ENCODE measurements at places on chromosomes 4 and X.

- DNase-seq: no peak
These were observed 115.0 kb upstream of the TBL1X start for GRCh38 chrX:9349572-9350494.

DNA sequence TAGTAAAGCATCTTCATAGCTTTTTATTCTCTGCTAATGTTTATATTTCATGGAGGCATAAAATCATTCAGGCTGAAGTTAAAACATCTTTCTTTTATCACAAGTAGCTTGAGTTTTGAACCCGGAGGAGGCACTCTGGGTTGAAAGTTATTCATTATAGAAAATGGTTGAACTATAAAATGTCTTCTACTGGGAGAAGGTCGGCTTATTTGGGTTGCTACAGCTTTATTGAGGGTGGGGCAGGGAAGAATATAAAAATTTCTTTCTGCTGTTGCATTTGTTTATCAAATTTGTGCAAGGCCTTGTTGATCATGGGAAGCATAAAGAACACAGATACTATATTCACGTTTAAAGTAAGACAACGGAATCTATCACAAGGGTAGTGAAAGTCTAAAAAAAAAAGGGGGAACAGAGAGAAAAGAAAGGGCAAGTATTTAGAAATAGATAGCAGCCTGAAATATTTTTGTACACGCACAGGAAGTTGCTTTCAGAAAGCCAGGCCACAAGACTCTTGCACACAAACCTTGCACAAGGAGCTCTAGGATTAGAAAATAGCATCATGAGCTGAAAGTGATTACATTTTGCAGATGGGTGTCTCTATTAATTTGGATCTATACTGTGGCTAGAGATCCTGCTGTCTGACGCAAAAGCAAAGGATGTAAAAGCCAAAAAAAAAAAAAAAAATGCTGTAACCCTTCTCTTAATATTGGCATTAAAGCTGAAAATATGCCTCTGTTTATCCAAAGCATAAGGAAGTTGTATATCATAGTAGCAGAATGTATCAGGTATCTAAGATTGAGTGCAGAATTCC, 37.2 kb upstream of the FAM9C start:
- peak; percentile 65 for DNase-seq

DNA sequence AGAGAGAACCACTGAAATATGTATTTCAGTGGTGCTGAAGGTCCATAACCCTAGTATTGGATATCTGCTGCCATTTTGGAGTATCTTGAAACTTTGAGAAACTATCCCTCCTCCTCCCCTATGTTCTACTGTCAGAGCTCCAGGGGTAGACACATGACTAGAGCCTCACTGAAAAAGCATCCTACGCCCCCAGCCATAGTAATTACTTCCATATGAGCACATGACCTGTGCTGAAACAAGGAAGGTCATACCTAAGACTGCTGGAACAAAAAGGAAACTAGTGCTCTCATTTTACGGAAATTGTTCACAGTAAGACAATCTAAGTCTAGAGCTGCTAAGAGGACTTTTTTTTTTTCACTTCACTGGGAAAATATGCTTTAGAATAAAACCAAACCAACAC, 42.0 kb upstream of the MAPK10 start:
- DNase-seq: no peak

GRCh38 chr4:77193511-77194102, 36.6 kb downstream of the CCNG2 start:
- peak; percentile 87 for DNase-seq

GRCh38 chr4:32569861-32570260, 1849.7 kb downstream of the PCDH7 start:
- DNase-seq: peak; percentile 14

GRCh38 chrX:40278340-40279090, 180.8 kb upstream of the BCOR start:
- DNase-seq: no peak

DNA sequence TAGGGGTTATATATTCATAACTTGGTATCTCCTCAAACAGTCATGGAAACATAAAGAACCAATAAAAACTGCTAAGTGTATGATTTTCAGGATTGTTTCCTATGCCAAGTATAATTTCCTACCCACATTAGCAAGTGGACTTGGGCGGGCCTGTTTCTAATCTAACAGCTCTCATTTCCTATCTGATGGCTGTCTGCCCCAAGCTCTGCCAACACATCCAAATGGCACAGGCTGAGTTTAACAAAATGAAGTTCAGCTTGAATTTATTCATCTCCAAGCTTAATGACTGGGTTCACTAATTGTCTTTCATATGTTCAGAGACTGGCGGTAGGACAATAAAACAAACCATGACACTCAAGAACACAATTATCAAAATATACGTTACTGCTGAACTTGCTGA, 55.5 kb upstream of the S100G start:
- no peak for DNase-seq

GRCh38 chr4:82042042-82042441, 331.7 kb downstream of the HNRNPD start:
- no peak for DNase-seq

DNA sequence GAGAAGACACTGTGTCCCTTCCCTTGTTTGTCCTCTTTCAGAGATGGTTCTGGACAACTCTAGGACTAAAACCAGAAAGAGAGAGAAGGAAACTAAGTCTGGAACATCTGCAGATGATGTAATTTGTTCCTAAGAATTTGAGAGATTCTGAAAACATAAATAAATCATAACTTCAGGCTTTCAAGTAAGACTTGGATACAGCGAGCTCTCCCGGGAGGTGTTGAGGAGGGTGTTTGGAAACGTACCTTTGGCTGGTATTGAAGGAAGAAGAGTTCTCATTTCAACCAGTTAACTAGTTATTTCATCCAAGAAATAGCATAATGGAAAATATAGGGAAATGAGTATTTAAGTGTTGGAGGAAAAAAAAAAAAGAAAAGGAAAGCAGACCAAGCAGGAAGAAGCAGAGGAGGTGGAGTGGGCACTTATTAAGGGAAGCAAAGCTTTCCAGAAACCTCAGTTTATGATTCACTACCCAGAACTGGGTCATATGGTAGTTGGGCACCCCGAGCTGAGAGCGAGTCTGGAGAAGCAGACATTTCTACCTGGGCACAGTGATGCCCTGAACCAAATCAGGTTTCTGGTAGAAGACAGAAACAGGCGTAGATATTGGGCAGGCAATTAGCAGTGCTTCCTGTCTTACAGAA, 26.9 kb downstream of the CCNG2 start:
- DNase-seq: no peak

DNA sequence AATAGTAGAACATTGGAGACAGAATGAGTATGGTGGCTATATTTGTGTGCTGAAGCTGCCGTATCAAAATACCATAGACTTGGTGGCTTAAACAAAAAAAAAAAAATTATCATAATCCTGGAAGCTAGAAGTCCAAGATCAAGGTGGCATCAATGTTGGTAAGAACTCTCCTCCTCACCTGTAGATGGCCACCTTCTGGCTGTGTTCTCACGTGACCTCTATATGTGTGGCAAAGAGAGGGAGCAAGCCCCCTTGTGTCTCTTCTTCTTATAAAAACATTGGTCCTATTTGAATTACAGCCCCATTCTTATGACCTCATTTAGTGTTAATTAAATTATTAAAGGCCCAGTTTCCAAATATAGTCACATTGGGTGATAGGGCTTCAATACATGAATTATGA, 1640.9 kb upstream of the PCDH7 start:
- DNase-seq: no peak

DNA sequence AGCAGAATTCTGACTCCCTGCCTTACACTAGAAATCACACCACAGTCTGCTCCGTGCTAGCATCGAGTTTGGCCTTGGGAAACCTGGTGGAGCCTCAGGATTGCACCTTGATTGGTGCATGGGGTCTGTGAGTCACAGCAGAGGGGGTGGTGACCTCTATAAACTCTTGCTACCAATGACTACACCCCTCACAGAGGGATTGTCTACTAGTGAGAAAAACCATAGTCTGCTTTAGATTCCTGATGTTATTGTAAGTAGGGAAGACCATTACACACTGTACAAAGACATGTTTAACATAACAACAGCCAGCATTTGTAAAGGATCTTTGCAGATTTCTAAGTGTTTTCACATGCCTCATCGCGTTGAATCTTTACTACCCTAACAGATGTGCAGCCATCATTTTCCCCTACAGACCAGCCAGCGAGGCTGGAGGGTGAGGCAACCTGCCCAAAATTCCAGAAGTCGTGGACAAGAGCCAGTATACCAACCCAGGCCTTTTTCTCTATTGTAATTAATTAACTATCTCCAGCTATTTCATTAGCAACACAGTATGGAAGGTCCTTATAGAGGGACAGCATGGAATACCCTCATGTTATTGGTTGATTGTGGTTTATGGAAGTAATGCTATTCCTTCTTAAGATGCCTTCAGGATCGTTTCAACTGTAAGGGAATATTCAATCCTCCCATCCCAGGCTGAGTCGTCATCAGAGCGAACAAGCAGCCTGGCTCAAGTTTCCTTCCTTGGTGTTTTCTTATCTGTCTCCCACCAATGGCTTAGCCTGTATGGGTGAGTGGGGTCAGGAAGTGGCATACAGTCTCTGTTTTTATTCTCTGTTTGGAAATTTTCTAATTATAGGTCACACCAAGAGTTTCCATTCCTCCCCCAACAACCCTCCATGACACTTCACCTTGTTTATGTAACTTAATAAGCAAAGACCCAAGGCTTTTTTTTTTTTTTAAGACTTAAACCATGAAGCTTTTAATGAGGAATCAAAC, 55.9 kb upstream of the KDR start:
- no peak for DNase-seq

- no peak for DNase-seq
These were observed 273.3 kb downstream of the DKK2 start for GRCh38 chr4:106762666-106763443.

DNA sequence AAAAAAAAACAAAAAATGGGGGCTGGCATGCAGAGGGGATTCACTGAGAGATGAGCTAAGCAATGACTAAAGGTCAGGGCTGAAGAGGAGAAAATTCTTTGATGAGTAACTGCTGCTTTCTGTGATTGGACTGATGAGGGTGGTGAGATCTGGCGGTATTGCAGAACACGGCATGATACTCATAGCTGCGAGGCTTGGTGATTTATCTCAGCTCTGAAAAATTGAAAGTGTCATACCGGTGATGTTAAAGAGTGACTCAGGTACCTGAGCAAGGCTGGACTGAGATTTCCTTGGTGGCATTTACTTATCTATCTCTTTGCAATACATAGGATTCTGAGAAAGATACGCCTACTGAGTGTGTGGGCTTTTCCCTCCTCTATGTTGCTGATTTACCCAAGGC, 204.1 kb upstream of the DDX53 start:
- no peak for DNase-seq

DNA sequence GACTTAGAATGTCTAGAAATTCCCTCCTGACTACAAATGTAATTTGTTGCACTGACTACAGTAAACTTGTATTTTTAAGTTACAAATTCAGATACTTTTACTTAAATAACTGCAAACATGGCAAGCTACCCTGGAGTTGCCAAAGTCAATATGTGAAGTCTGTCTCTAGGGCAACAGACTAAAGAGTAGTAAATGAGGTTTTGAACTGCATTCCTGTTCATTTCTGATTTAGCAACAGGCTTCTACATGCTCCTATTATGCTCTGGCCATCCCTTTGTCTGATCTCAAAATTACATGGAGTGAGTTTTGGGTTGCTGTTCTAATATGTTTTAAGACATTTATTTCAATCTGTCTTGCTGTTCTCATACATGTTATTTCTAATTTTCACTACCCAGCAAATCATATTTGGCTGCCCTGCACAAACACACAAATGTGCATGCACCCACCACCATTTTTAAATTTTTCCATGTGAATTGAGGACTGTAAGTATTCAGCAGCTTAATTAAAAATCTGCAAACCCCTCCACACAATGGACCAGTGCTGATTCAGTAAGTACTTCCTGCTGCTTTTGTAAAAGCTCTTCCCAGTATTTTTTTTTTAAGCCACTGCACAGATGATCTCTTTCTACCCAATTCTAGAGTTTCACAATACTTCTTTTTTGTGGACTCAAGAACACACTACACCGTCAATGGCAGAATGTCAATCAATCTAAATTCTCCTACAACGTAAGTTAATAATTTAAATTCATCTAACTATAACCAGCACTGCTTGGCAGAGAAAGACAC, 26.7 kb downstream of the SH3RF1 start:
- no peak for DNase-seq

DNA sequence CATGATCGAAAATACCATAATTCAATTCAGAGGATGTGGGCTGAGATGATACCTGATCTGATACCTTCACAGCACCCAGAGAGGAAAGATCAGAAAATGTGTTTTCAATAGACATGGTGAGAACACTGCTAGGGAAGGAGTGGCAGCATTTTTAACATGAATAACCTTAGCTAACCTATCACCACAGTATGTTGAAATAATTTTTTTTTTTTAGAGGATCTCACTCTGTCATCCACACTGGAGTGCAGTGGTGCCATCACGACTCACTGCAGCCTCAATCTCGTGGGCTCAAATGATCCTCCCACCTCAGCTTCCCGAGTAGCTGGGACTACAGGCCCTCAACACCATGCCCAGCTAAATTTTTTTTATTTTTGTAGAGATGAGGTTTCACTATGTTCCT, 90.5 kb upstream of the RAPGEF2 start:
- DNase-seq: no peak

- no peak for DNase-seq
These were observed 55.9 kb upstream of the LEF1 start for GRCh38 chr4:108224611-108225053.

DNA sequence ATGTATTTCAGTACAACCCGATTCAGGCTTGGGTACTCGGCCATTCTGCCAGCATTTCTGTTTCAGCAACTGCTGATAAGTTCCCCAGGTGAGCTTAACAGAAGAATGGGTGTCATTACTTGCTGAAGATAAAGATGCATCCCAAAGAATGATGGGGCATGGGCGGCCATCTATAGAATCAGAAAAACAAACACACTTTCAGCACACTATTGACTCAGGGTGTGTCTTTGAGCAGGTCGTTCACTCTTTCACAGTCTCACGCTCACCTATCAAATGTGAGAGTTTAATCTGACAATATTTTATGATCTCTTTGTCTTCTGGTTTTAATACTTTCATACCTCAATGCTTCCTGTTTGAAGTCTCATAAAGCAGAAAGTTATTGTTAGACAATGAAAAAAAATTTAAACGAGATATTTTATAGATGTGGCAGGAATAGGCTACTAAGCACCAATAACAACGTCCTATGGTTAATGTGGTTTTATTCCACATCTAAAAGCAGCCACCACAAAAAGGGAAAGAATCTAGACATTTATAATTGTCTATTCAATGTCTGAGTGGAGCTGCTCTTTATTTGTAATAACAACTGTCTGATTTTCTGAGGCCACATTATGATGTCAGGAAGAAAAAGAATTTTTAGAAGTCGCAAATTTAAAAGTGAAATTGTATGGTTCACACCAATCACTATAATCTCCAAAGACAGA, 17.0 kb downstream of the GASK1B start:
- DNase-seq: no peak

DNA sequence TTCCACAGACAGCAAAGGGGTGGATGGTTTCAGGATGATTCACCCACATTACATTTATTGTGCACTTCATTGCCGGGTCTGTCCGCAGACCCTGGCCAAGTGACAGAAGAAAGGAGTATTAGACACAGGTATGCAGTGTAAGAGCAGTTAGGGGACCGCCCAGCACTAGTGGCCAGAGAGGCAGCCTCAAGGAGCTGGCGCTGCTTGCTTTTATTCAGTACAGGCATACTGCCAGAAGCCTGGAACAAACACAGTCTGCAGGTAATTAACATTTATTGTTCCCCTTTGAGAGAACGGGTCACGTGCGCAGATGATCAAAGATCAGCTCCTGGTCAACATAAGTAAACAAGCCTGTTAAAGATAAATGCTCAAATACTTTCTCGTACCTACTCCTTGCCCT, 1639.0 kb upstream of the IGFBP7 start:
- DNase-seq: no peak

All from GM06990 (cell line).